Stimulated activated CD4-positive, alpha-beta T cell treated with anti-CD3 and anti-CD28 coated beads, Interleukin-15, amount 100 ng/mL, for 24 hours (primary cell): ENCODE measurements at places on chromosomes 6 and 20.

- no peak for DNase-seq
Measured at GRCh38 chr20:11906626-11907480, 10.8 kb upstream of the BTBD3 start.

DNA sequence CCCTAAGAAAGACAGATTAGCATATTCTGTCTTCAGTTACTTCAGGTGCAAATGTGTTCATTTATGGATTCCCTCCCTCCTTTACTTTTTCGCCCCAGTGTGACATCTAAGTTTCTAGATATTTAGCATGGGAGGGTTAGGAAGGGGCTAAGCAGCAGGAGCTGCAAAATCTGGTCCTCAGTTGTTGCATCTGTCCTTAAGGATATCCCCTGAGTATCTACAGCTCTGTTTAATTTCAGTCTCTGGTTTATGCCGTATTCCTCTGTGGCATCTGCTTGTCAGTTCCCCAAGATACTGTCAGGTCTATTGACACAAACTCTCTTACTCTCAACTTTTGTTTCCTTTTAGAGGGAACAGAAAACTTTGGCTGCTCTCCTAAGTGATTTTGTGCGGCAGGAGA is 754.6 kb upstream of the MAP3K7 start:
- DNase-seq = no peak

- DNase-seq = no peak
Measured at GRCh38 chr6:43929511-43929910, 159.5 kb downstream of the VEGFA start.

DNA sequence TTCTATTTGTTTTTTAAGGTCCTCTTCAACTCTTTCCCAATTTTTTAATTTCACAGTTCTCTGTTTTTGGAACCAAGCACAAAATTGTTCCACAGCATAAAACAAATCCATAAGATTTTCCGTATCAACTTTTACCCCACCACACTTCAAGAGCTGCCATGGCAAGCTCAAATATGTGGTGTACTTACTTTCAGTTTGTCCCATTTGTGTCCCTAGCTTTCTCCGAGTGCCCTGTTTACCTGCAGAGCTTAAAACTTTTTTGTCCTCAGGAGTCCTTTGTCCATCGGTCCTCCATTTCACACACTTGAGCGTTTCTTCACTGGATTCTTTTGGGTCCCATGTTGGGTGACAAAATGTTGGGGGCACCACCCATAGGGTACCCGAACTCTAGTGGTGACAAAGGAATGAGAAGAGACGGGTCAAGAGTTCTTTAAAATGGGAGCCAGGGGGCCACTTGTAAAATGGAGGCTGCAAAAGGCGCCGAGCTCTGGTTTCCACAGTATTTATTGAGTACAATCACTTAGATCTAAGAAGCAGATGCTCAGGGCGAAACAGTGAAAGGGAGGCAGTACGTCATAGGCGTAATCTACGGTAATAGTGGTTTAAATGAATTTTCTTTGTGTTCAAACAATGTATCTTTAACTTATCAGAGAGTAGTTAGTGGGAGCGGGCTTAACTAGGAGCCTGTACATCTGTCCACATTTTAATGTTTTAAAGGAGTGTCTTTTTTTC is 39.8 kb upstream of the SERINC1 start:
- no peak for DNase-seq

DNA sequence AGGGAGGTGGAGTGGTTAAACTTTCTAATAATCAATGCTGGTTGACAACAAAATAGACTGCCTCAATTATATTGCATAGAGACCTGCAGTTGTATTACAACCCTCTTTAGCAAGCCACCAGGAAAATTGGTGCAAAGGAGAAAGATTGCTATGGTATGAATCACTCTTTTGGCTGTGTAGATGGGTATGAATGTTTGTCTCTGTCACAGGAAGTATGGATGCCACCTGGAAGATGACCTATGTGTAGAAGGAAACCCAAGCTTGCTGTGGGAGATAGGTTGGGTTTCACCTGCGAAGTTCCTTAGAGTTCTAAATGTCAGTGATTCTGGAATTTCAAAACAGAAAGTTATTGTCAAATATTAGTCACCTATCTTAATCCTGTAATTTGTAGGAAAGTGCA is 134.6 kb downstream of the SOBP start:
- no peak for DNase-seq

GRCh38 chr20:10651227-10651990 is 22.4 kb downstream of the JAG1 start:
- DNase-seq = no peak

DNA sequence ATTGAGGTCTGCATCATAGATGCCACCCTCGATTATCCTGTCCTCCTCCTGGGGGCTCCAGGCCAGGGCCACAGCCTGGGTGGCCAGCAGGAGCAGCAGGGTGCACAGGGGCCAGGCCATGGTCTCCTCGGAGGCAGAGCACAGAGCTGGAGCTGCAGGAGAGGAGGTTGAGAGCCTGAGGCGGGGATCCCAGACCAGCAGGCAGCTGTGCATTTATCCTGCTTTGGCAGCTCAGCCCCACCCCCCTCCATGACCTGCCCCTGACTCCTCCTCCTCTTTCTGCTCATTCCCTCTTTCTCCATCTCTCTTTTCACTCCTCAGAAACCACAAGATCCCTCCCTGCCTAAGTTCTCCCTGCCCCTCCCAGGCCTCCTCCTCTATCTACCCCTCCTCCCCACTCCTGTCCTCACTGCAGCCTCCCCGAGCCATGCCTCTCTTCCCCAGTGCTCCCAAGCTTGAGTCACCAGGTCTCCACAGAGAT is at the start of gene CST2:
TSS of gene CST2 (minus strand) at position 189 of the 481 bp plus-strand sequence. CDS start at position 120, 69 bp downstream.
- DNase-seq = no peak

- no peak for DNase-seq
Measured at GRCh38 chr6:280775-281468, 11.4 kb upstream of the DUSP22 start.

GRCh38 chr6:7687145-7688111 is 38.5 kb upstream of the BMP6 start:
- no peak for DNase-seq

GRCh38 chr6:103862297-103862696 is 997.4 kb downstream of the HACE1 start:
- DNase-seq = no peak

DNA sequence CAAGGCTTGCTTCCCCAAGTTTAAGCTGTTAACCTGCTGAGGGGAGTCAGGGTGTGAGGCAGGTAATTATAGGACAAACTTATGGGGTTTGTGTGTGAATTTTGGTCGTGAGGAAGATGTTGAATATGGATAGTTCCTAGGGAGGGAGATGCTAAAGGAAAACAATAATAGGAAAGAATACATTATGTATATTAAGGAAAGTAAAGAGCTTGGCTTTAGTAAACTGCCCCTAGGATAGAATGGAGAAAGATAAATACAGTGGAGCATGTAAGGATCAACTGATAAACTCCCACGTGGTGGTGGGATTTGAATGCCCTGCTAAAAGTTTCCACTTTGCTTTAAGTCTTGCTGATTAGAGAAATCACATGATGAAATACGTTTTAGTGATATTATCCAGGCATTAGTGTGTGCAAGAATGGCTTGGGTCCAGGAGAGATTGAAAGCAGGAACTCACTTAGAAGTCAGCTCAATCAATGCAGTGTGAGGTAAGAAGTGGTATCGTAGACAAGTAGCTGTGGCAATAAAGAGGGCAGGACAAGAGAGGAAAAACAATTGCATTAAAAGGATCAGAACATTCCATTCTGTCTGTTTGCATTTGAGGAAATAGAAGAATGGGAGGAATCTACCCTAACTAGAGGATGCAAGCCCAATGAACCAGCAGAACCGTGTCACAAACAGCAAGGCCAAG is 52.5 kb downstream of the RPS12 start:
- no peak for DNase-seq
